Immature natural killer cell (primary cell): ENCODE measurements at places on chromosomes 2 and 18. TPM values are rescaled to one million over a fixed set of nuclear protein-coding genes. Genes with fewer than 3 reads are reported as not detected.

DNA sequence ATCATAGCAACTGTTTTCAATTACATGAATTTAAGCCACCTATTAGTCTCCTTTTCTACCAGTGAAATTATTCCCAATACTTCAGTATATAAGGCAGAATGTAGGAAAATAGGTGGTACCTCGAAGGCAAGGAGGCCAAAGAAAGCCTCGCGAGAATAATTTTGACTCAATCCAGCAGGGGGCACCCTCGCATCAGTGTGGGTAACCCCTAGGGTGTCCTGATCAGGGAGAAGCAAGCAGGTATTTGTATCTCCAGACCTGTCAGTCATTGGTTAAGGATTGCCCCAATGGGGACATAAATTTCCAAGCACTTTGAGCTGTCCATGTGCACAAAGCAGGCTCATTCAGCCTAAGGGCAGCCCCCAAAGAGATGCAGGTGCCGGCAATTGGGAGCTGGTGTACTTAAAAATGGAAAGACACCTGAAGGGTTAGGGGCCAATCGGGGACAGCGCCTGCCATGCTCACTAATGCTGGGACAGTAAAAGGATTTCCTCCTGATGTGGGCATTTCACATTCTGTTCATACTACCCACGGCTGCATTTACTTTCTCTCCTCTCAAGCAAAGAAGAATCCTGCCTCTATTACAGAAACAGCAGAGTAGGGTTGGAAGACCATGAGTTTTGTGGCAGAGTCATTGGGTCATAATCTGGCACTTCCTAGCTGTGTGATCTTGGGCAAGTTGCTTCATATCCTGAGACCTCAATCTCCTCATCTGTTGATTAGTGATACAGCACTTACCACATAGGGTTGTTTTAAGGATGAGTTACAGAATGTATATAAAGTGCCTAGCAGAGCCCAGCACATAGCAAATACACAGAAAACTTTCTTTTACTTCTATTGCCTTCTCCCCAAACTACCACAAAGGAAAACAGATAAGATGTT, 136.1 kb downstream of the ICOS start:
- peak; percentile 14 for DNase-seq

Gene SNORC
- polyA plus RNA-seq = not detected

DNA sequence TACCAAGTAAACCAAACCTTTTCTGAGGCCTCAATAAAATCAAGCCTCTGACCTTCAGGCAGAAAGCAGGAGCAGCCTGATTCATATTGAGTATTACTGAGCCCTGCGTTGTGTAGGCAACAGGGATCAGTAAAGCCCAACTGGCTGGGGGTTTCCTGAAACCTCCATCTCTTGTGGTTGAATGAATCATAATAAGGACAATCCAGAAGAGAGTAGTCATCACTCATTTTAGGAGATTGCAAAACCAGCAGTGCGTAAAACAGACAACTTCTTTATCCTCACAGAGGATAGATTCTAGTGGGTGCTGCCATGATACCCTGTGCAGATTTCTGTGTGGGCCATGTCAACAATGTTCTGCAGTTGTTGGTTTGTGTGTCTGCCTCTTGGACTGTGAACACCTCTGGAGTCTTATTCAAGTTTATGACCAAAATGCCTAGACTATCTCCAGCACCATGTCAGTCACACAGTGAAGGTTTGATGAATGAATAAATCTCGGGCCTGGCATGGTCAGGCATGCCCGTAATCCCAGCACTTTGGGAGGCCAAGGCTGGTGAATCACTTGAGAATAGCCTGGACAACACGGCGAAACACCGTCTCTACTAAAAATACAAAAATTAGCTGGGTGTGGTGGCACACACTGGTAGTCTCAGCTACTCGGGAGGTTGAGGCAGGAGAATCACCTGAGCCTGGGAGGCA, 51.8 kb upstream of the RAB27B start:
- no peak for DNase-seq

- DNase-seq = no peak
These were observed 528.9 kb downstream of the RIT2 start for GRCh38 chr18:42586601-42587000.

DNA sequence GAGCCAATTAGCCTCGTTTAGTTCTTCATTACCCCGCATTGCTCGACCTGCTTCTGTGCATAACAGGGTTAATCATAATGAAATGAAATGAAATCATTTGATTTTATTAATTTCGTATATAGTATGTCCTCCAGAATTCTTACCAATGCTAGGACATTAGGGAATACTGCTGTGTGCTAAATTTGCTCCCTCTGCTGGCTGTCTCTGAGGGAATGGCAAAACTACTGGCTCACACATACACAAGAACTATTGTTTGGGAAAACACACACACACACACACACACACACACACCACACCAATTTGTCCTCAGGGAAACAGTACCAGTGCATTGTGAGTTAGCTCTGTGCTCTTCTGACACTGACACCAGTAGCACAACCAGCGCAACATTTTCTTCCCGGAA, 273.3 kb upstream of the TCF4 start:
- DNase-seq = no peak

- DNase-seq = no peak
These were observed 2.4 kb upstream of the MAPRE3 start for GRCh38 chr2:26968001-26968400.

GRCh38 chr2:42045352-42045751, 2.5 kb upstream of the PKDCC start:
- no peak for DNase-seq

GRCh38 chr2:120820263-120820952, 84.7 kb downstream of the GLI2 start:
- DNase-seq = no peak
